ENCODE measurements at places on chromosomes 11 and 22.

DNA sequence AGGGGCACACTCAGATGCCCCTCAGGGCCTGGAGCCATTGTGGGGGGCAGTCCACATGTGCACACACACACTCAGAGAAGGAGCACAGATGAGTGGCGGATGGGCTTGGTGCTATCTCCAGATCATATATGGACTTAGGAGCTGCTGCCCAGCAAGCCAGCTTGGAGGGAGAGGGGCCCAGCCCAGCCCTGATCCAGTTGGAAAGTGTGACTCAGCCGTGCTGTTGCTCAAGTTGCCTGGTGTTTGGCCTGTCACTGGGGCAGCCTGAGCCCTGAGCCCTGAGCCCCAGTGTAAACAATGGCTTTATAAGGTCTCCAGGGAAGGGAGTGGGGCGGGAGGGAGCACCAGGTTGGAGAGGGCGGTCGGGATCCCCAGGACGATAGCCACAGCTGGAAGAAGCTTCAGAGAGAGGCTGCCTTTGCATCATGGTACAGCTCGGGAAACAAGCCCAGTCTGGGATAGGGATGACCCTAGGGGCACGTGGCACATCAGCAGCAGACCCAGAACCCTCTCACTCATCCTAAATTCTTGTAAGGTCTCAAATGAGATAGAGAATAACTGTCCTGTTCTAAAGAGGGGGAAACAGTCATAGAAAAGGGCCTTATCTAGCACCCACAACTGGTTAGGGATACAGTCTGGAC is 4.8 kb downstream of the SELENOM start:
- no peak for DNase-seq

- no peak for DNase-seq
Measured at GRCh38 chr22:46362203-46362933, 26.9 kb downstream of the TRMU start.

GRCh38 chr11:125201525-125202141 is 37.1 kb downstream of the PKNOX2 start:
- peak; percentile 66 for DNase-seq

DNA sequence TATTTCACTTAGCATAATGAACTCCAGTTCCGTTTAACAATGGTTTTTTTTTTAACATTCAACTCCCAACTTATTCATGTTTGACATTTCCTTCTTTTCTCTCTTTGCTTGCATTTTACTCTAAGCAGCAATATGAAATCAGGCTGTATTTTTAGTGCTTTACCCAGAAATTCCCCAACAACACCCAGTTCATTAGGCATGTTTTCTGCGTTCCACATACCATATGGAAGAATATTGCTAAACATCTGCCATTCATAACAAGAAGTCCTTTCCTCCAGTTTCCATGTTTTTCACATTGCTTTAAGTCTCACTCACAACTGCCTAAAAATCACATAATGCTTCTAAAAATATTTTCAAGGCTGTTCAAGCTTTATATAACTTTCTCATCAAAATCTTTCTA is 45.8 kb downstream of the PLAAT5 start:
- DNase-seq = no peak

- DNase-seq = no peak
Measured at GRCh38 chr11:61730240-61730994, 22.0 kb upstream of the MYRF start.

GRCh38 chr11:21411597-21411996 is 742.2 kb downstream of the NELL1 start:
- no peak for DNase-seq

DNA sequence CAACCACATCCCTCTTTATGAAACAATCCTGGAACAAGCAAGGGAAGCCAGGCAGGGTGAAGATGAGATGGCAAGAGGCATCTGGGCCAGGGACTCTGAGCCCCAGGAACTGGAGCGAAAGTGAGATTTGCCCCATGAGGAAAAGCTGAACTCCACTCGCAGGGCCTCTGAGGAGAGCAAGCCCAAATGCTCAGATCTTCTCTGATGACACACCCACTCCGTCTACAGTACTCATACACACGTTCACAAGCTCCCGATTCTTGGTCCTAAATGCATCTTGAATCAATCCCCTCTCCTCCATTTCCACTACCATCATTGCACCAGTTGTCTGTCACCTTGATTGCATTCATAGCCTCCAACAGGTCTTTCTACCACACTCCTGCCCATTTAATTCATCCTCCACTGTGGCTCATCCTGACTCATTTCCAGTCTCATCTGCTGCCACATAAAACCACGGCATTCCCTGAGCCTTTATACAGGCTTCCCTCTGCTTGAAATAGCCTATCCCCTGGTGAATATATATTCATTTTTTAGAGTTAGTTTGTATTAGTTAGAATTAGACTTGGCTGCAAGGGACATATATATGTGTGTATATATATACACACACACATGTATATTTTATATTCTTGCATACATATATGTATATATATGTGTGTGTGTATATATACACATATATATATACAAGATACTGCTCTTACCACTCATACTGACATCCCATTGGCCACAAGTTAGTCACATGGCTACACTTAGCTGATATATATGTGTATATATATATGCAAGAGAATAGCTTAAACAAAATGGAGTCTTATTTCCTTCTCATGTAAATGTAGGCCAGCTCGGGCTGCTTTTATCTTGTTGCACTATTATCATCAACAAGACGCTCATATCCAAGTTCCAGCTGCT is 1.4 kb upstream of the APOA5 start:
- no peak for DNase-seq

DNA sequence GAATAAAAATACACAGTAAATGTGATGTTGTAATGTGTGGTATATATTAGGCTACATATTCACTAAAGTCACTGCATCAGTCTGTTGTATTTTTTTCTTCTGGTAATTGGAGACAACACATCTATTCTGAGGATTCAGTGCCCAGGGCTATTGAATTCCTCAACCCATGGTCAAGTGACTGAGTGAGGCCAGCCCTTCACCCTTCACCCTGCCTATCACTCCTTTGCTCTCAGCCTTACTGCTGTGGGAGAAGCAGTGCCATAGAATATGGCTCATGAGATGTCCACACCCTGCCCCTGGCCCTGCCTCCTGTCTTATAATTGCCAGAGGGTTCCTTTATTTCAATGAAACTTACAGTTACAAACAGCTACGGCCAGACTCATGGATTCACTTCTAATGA is 295.6 kb downstream of the NTM start:
- no peak for DNase-seq

DNA sequence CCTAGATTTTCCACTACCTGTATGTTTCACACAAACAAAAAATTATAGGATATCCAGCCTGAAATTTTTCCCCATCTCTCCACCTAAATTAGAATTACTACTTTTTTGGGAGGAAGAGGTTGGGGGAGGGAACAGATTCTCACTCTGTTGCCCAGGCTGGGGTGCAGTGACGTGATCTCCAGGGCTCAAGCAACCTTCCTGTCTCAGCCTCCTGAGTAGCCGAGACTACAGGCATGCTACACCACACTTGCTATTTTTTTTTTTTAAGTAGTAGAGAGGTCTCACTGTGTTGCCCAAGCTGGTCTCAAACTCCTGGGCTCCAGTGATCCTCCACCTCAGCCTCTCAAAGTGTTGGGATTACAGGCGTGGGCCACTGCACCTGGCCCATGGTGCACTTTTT is 9.5 kb downstream of the JAML start:
- DNase-seq = no peak

DNA sequence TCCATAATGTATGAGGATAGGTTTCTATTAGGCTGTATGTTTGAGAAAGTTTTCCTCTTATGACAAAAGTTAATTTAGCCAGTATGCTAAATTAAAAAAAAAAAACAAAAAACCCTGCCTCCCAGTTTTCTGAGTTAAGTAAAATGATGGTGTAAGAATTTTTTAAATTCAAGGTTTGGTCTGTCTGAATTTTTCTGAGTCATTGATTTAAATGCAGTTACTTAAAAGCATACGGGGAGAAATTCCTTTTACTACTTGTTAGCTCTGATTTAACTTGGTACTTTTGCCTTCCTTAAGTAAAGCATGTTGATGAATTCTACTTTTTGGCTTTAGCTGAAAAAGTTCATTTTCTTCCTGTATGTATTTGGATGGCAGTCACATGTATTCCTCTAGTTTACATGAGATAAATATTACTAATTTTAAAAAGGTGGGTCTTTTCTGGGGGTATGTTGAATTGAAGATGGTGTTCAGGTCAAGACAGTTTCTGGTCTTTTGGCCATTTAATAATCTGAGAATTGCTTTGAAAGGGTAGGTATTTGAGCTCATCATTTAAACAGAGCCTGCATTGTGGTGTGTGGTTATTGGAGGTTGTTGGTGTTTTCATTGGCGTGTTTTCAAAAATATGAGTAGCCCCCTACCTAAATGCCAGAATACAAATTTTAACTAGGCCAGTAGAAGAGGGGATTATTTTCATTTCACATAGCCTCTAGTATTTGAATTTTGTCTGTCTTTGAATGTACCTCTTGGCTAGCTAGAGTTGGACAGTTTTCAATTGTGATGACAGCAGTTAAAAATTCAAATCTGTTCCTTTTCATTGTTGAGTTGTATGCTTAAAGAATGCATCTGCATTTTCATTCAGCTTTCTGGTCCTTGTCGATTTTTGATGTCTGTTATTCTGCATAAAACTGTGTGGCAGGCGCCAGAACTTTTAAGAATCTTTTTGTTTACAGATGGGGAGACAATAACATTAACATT is 64.7 kb downstream of the MTMR3 start:
- DNase-seq = no peak

- no peak for DNase-seq
Measured at GRCh38 chr11:55457641-55458040, 89.9 kb downstream of the OR4A15 start.

DNA sequence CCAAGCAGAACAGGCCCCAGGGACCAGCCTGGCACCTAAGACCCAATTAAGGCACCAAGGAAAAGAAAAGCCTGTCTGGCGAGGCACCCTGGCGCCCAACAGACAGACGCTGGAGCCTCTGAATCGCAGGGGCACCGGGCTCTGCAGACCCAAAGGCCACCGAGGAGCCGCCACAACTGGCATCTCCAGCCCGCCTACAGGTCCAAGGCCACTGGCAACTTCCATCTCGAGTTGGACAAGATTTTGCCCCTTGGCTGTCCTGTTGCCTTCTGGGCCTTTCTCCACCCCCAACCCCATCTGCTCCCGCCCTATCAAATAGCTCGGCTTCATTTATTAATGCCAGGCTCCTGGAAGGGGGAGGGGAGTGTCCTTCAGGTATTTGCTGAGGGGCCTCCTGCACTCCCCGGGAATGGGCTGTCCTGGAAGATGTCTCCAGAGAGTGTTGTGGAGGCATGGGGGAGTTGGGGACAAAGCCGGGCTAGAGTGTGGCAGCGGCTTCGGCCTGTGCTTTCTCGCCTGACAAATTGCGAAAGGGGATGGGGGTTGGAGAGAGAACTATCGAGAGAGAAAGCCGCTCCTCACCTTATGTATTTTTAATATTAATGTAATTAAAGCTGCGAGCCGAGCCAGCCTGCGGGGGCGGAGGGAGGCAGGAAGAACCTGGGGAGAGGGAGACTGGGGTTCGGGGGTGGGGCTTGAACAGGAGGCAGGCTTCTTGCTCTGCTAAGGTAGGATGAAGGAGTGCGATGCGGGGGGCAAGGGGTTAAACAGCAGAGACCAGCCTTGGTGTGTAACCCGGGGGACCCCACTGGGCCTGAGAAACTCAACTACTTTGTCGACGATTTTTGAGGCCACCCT is 2.0 kb downstream of the DSCAML1 start:
- DNase-seq = no peak
